ENCODE measurements at places on chromosomes 1 and 21.

GRCh38 chr21:32192291-32193097 is 86.4 kb downstream of the MIS18A start:
- no peak for DNase-seq

- DNase-seq = no peak
Observed at GRCh38 chr1:208059409-208060001, 148.6 kb upstream of the CD34 start.

- no peak for DNase-seq
Observed at GRCh38 chr1:20775700-20776099, 11.4 kb downstream of the HP1BP3 start.

DNA sequence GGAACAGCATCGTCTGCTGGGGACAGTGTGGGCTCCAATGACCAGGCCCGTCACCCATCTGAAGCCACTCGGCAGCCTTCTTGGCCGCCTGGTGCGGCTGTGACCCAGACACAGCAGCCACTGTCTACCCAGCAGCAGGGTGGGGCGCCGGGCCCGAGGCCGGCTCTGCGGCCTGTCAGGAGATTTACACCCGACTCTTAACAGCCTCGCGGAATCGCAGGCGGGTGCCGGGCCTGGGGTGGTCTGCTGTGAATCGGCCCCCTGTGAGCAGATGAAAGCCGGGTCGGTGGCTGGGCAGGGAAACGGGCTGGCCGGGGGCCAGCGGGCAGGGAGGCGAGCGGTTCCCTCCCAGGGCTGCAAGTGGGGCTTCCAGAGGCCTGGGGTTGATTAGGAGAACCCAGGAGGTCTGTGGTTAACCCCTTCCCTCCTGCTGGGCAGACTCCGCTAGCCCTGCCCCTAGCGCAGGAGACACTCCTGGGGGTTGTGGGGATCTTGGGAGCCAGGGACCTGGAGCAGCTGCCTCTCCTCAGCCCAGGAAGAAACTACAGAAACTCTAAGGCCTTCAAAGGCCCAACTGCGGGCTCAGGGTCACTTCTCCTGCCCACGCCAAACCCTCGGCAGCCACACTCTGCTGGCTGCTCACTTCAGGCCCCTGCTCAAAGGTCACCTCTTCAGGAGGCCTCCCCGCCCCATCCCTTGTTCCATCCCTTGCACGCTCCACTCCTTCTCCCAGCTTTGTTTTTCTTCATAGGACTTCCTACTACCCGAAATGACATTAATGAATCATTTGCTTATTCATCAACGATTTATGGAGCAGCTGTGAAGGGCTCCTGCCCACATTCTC is 15.6 kb downstream of the RUNX3 start:
- DNase-seq = no peak

GRCh38 chr1:41806472-41807155 is 112.1 kb downstream of the HIVEP3 start:
- DNase-seq = no peak
